Muscle of leg (tissue), 16 donors: ENCODE measurements at places on chromosomes 3 and 15. TPM values are rescaled to one million over a fixed set of nuclear protein-coding genes. Genes with fewer than 3 reads are reported as not detected.
A peak's percentile ranks its signal among the peaks of the same experiment; 100 is the strongest.

- DNase-seq: no peak
Observed at GRCh38 chr15:30943654-30944335, 40.1 kb downstream of the FAN1 start.

DNA sequence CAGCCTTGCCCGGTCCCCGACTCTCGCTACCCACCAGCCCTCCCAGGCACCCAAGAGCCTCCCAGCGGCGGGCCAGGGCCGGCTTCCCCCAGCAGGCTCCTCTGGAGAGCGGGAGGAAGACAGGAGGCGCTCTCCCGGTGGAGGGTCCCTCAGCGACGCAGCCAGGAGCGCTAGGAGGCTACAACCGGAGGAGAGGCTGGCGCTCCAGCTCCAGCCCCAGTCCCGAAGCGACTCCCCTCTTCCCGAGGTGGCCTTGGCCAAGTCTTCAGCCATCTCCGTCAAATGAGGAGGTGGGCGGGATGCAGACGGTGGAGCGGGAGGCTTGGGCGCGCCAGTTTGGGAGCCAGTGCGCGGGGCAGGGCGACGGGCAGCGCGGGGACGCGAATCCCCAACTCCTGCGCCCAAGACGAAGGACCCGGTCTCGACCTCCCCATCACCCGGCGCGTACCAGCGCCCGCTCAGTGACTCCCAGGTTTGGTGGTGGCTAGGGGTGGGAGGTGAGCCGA, 722 bp downstream of the CHRNA3 start:
- DNase-seq: no peak

The SIDT1 gene
- 2.5 TPM for total RNA-seq

The ANKUB1 gene
- total RNA-seq: not detected

The GREM1 gene
- 1.3 TPM for total RNA-seq

GRCh38 chr15:33242669-33243191, 48.2 kb upstream of the FMN1 start:
- DNase-seq: no peak

The ESYT3 gene
- 11.0 TPM for total RNA-seq

- DNase-seq: peak; percentile 8
Observed at GRCh38 chr15:48001393-48002039, 119.3 kb upstream of the SLC24A5 start.

The GOLGA8T gene
- 0.27 TPM for total RNA-seq

DNA sequence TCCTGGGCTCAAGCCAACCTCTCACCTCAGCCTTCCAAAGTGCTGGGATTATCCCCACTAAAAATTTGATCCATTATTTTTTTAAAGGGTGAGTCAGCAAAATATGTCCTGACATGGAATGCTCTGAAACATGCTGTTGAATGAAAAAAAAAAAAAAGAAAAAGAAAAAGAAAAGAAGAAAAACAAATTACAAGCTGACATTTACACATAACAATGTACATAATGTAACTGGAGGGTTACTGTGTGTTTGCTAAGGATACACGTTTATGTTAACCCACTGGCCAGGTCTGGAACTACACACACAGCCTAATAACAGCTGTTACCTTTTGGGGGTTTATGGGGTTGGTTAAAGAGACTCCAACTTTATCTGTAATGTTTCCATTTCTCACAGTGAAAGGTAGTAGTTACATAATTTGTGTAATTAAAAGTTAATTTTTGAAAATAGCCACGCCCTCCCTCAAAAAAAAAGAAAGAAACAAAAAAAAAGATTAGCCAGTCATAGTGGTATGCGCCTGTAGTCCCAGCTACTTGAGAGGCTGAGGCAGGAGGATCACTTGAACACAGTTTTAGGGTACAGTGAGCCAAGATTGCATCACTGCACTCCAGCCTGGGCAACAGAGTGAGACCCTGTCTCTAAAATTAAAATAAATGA, 3.1 kb upstream of the MESP2 start:
- DNase-seq: no peak

The GRK7 gene
- 0.04 TPM for total RNA-seq

- DNase-seq: peak; percentile 60
Observed at GRCh38 chr3:125161607-125162219, 50.8 kb downstream of the SLC12A8 start.

DNA sequence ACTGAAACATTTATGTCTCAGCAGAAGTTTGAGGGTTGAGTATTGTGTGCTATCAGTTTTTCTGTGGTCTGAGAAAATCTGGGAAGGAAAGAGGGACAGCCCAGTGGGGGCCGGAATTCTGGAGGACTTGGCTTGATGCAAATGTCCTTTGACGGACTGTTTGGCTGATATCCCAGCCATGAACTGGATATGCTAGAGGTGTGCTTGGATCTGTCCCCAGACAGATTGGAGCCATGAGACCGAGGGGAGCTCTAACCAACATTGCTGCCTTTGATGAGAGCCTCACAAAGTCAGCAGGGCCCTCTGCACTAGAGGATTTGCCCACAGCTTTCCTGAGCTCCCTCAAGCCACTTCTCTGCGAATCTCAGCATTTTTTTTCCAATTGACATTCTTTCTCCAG, 405.6 kb downstream of the NTRK3 start:
- no peak for DNase-seq

DNA sequence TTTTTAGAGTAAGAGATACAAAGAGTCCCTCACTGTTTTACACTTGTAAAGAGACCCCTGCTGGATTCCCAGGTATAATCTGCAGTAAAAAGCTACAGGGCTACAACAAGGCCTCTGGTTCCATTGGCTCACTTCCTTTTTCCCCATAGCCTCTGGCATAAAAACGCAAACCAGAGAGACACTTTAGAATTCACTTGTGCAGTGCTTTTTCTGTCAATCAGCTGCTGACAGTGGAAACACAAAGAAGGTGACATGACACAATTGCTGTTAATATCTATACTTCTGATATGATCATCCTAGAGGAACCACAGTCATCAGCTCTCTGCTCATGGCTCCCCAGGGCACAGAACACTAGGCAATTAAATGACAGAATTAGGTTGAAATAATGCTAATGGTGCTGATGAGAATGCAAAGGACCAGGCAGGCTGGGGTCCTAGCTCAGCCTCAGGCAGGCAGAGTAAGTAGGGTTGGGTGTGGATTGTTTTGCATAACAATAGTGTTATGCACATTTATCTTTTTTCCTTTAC, 667.9 kb upstream of the CFAP20DC start:
- DNase-seq: peak; percentile 15

DNA sequence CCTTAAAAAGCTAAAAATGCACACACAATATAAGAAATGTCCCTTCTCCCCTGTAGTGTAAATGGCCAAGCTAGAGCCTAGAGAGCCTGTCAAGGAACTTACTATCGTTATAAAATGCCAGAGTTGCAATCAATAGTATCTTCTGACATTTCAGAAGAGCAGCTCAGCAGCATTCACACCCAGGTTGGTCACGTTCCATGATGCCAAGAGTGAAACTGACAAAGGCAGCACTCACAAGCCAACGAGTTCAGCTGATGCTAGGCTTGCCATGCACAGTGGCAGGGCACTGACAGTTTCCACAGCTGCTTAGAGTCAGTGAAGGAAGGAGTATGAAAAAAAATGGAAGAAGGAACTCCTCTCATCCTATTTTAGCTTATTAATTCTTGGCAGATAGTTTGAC, 331.4 kb upstream of the CCDC54 start:
- DNase-seq: peak; percentile 21

The HIGD2B gene
- total RNA-seq: not detected

The LEO1 gene
- total RNA-seq: 17.5 TPM

GRCh38 chr3:149473357-149474249, 894 bp upstream of the TM4SF4 start:
- peak; percentile 88 for DNase-seq

DNA sequence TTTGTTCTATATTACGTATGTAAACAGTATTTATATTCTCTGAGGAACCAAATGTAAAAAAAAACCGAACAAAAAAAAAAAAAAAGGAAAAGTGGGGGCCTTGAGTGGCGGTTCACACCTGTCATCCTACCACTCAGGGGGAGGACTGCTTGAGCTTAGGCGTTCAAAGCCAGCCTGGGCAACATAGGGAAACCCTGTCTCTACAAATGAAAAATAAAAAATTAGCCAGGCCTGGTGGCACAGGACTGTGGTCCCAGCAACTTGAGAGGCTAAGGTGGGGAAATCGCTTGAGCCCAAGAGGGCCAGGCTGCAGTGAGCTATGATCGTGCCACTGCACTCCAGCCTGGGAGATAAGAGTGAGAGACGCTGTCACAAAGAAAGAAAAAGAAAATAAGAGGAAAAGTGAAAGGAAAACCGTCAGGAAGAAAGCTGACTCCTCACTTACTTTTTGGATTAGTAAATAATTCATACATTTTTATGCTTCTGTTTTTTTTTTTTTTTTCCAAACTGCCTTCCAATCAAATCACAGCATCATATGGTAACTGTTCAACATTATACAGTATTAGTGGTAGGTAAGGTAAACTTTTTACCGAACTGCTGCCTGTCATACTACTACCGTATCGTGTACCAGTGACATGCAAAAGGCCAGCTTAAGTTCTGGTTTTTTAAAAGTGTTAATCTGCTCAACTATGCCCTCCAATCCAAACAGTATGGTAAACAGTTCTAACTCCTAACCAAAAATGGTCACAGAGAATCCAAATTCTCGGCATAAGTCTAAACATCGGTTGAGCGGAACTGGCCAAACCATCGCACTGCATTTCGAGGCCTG, 1.2 kb downstream of the PHC3 start:
- DNase-seq: peak; percentile 38

The TRH gene
- total RNA-seq: 0.13 TPM

DNA sequence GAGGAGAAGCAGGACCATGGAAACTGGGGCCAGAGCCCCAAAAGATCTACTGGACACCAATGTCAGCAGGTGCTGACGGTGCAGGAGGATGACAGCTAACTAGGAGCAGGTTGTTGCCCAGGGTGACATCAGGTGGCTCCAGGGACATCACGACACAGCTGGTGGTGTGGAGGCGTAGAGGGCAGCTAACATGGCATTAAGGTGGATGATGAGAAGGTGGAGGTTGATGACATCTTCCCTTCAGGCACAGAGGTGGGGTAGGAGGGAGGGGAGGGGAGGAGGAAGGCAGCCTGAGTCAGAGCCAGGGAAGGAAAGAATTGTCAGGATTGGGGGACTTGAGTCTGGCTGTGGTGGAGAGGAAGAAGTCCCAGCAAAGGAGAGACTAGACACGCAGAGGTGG, 1.5 kb upstream of the EPHB1 start:
- DNase-seq: no peak

- peak; percentile 87 for DNase-seq
Observed at GRCh38 chr3:183697610-183698317, at the start of gene YEATS2. TSS of gene YEATS2 (plus strand) at chr3:183697797. CDS start at chr3:183715163, 17,366 bp downstream.

GRCh38 chr3:190323246-190323626, 990 bp upstream of the CLDN1 start:
- peak; percentile 58 for DNase-seq

The SLC22A14 gene
- 0.18 TPM for total RNA-seq

The CPLX3 gene
- total RNA-seq: not detected

The CCDC13 gene
- total RNA-seq: 0.35 TPM

- DNase-seq: peak; percentile 23
Observed at GRCh38 chr15:74252291-74252690, 16.2 kb downstream of the CCDC33 start.

DNA sequence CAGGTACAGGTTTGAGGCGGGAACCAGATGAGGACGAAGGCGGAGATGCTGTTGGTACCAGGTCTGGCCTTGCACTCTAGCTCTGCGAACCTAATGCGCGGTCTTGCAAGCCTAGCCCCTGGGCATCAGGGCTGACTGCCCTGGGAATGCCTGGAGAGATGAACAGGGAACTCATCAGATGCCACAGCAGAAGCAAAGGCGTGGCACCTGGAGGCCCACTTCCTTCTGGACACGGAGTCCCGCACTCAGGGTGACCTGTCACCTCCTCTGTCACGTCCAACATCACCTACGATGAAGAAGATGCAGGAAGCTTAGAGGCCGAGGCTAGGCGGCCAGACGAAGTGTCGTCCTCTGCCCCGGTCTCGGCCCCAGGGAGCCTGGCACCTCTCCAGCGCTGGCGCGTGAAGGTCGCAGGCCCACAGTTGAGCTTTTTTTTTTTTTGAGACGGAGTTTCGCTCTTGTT, 9.4 kb downstream of the RPLP1 start:
- peak; percentile 43 for DNase-seq

The NANOGP8 gene
- total RNA-seq: 0.27 TPM

DNA sequence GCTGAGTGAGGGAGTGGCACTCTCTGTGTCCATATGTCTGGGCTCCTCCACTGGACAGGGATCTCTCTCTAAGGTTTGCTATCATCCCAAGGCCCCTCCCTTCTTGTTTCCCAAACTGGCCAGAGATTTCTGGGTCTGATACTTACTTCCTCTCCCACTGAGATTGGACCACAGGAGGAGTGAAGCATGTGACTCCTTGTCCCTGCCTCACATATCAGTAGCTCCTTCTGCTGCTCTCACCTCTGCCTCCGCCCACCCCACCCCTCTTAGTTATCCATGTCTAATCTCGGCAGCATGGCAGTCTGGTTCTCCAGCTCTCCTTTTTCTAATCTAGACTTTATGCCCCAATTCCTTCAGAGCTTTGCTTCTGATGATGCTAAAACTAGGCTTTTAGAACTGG, 223.1 kb downstream of the RPLP1 start:
- DNase-seq: no peak

The FBLN2 gene
- total RNA-seq: 46.9 TPM

DNA sequence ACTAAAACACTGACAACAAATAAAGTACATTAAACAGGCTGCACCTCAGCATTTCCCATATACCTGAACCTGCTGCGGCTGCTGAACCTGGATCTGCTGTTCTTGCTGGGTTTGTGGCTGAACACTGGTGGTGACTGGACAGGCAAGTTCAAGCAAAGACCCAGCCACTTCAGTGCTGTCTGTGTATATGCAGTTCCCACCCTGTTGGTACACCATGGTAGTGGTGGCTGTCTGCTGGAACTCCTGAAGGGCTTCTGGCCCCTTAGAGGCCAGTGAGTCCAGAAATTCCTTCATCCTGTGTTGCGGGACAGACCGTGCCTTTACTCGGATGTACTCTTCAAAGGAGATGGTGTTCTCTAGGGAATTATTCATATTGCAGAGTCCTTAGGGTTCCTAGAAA, 17.2 kb downstream of the QRICH1 start:
- no peak for DNase-seq

DNA sequence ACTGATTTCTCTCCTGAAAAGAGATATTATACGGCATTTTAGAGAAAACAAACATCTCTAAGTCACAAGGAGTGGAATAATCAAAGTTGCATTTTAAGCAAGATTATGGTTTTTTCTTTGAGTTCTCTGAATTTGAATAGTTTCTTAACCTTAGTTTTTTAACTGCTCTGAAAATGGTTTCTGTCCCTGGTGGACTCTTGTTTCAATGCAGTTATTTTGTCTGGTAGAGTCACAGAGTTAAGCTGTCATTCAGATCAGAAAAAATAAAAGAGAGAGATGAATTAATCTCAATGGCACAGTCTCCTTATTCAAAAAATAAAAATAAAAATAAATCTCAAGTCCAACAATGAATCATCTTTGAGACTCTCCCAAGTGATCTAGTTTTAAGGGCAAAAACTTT, 19.0 kb downstream of the AGTR1 start:
- no peak for DNase-seq

GRCh38 chr15:61841466-61841865, 218.8 kb downstream of the VPS13C start:
- peak; percentile 16 for DNase-seq

GRCh38 chr3:30518872-30519271, 87.5 kb upstream of the TGFBR2 start:
- no peak for DNase-seq

GRCh38 chr3:90041995-90042394, 934.6 kb downstream of the EPHA3 start:
- no peak for DNase-seq

The CCNB2 gene
- total RNA-seq: 13.9 TPM

The SUCNR1 gene
- 0.04 TPM for total RNA-seq
